ENCODE measurements at places on chromosomes 7 and 10. TPM values are rescaled to one million over a fixed set of nuclear protein-coding genes. Genes with fewer than 3 reads are reported as not detected.

GRCh38 chr10:101444058-101444898 lies 90.3 kb downstream of the BTRC start:
- no peaks in the 10 kb centered on the region for H3K4me1 ChIP-seq
- no peaks in the 10 kb centered on the region for H3K27me3 ChIP-seq
- H3K36me3 ChIP-seq: no peaks in the 10 kb centered on the region

Gene TEX47
- not detected for total RNA-seq

Gene SFTPA1
- not detected for total RNA-seq

Gene TAS2R41
- total RNA-seq: not detected

DNA sequence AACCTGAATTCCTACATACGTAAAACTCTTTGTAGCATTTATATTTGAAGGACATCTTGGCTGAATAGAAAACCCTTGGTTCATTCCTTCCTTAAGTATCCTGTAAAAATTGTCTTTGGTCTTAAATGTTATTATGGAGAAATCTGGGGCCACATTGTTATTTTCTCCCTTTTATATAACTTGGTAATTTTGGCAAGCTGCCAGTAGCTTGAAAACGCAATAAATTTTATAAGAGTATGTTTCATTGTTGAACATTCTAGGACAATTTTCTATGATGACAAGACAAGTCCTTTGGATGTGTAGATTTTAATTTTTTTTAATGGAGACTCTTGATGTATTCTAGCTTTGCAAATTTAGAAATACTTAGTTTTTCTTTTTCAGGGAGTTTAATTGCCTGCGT lies 191.9 kb downstream of the ABCA13 start:
- no peak overlapping the region for H3K4me3 ChIP-seq
- no peaks in the 10 kb centered on the region for H3K36me3 ChIP-seq
- no peak for DNase-seq
- peaks cover 3% of the 10 kb centered on the region for H3K4me1 ChIP-seq
- no peaks in the 10 kb centered on the region for H3K27me3 ChIP-seq

Measured in SJSA1 (cell line).